Forelimb muscle (tissue), 1 donor: ENCODE measurements at places on chromosomes 7 and 10. TPM values are rescaled to one million over a fixed set of nuclear protein-coding genes. Genes with fewer than 3 reads are reported as not detected.

DNA sequence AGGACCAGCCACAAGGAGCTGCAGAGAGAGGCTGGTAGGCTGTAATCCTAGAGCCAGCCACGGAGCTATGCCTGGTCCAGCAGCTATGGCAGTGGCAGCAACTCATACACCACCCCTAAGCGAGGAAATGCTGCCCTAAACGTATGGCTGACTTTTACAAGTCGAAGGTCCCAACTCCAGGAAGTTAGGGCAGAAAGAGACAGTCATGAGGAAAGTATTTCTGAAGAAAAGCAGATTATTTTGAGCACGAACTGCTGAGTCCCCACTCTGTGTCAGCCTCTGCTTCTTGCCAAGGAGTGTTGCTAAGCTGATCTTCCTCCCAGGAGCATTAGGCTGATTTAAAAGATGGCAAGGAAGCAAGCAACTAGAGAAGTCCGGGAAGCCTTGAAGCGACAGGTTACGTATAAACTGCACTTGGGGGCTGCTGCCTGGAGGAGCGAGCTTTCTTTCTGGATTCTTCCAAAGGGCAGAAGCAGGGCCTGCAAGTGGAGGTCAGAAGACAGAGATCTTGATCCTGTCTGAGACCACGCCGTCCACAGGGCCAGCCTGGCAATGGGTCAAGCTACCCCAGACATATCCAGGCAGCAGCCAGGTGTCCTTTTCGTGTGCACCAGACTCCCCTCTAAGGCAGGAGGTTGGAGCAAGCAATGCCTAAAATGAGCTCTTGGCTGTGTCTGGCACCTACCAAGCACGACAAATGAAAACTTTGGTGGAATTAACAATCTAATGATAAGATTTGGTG is 39.4 kb downstream of the PLXNA4 start:
- no peak for DNase-seq

DNA sequence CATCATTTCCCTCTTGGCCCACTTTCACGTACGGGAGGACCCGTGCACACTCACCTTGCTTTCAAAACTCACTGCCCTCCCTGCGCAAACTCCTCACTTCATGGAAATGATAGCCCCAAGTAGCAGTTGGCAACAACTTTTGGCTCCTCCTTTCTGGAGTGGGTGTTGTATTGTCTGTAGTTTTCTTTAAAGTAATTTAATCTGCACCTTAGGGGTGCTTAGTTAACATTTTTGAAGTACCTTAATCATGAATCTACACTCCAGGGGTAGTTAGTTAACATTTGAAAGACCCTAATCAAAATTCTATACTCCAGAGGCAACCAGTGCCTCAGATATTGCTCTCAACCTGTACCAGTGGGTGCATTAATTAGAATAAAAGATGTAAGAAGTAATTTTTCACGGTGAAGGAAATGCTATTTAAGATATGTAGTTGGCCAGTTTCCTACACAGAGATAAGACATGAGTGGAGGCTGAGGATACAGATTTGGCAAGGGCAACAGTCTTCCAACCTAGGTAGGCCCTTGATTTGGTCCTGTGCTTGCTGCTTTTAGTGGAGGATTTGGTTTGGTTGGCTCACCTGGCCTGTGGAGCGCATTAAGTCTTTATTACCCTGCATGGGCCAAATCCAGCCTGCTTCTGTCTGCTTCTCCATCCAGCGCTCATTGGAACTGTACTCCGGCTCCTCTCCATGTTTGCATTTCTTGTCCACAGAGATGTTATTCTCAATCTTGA is 93.0 kb downstream of the EXOC4 start:
- DNase-seq: no peak

DNA sequence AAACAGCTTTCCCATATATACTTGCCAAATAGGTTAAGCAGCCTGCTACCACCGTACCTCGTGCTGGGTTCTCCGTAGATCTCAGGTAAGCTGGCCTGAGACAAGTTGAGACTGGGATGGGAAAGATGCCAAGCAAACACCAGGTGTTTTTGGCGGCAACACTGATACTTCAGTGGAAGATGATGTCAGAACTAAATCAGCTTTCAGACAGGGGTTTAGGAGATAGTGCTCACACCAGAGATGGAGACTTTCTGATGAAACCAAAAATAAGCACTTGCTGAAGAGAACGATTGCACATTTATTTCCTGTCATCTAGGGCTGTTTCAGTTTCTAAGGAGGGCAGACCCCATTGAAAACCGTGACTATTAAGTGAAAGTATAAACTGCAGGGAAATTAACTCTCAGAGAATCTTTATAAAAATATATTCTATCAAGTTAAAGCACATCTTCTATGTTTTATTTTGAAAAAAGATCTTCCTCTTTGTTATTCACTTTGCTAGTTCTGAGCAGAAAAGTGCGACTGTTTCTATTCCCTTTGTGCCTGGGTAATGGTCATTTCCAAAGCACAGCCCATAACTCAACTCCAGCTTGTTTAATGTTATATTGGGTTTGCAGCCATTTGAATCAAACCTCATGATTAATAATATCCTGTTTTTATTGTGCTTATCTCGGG is 149.9 kb downstream of the CPED1 start:
- DNase-seq: no peak

DNA sequence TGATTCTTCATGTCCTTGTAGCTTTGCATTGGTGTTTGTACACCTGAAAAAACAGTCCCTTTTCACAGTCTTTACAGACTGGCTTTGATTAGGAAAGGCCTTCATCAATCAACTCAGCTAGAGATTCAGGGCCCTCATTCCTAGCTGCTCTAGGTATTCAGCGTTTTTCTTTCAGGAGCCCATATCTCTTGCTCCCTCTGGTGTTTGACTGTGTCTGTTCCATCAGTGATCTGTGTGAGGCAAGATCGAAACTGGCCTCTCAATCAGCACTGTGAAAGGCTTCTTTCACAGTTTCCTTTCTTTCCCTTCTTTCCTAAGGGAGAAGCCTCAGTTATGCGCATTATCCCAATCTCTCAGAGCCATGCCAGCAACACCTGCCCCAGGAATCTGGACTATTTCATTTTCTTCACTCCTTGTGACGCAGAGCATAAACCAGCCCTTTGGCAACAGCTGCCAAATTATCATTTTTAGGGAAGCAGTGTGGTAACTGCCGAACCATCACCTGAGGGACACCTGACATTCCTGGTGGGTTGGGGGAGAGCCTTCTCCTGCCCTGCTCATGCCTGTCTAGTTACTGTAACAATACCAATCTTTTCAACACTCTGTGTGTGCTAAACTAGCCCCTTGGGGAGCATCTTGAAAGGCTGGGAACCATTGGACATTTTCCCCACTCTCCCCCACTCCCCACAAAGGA is 75.7 kb upstream of the CCDC71L start:
- no peak for DNase-seq

The FAM20C gene
- polyA plus RNA-seq: 32.0 TPM
